Activated CD4-positive, alpha-beta T cell treated with anti-CD3 and anti-CD28 coated beads, Interleukin-2, amount 50 U/mL, for 1 hour (primary cell): ENCODE measurements at places on chromosomes 2 and 18.

GRCh38 chr2:113084249-113085000, 16.7 kb downstream of the IL1F10 start:
- DNase-seq = no peak

- no peak for DNase-seq
These were observed 18.1 kb downstream of the SMAD2 start for GRCh38 chr18:47912343-47912742.

DNA sequence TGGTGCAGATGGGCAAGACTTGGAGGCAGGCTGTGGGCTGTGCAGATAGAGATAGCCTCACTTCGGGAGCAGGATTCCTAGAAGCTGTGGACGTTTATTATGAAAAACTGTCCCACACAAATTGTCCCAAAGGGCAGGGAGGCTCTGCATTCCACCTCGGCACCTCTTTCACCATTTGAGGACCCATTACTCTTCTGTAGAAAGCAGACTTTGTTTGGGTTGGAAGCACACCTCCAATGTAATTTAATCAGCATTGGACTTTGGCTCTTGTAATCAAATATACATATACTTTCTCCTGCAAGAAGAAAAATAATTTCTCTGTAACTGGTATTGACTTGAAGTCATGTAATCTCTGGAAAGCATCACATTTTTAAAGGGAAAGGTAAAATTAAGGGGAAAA, 8.5 kb downstream of the ONECUT2 start:
- DNase-seq = no peak

DNA sequence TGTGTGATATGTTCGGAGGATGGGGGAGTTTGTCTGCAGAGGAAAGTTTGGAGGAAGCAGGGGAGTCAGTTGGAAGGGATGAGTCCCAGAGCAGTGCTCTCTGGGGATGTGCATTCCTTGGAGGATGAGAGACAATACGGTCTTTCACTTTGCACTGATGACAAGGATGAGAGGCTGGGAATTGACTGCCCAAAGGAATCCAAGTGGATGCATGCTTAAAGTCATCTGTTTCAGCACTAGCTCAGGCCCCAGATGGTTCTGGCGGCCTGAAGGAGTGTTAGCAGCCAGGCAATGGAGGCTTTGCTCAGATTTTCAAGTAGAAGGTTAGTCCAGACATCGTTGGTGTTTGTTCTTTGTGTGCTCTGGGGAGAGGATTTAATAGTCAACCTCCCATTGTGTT, 100.2 kb downstream of the CRIM1 start:
- DNase-seq = no peak

DNA sequence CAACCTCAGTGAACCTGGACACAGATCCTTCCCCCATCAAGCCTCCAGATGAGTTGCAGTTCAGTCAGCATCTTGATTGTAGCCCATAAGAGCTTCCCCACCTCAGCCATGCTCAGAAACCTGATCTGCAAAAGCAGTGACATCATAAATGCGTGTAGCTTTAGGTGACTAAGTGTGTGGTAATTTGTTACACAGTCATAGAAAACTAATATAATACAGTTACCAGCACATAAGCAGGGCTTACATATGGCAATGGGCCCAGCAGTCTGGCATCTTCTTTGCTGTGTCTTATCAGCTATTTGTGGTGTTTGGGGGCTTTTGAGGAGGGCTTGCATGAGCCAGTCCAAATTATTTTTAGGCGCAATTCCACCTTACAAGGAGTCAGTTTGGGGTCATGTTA, 807.0 kb downstream of the SLC4A3 start:
- DNase-seq = no peak

DNA sequence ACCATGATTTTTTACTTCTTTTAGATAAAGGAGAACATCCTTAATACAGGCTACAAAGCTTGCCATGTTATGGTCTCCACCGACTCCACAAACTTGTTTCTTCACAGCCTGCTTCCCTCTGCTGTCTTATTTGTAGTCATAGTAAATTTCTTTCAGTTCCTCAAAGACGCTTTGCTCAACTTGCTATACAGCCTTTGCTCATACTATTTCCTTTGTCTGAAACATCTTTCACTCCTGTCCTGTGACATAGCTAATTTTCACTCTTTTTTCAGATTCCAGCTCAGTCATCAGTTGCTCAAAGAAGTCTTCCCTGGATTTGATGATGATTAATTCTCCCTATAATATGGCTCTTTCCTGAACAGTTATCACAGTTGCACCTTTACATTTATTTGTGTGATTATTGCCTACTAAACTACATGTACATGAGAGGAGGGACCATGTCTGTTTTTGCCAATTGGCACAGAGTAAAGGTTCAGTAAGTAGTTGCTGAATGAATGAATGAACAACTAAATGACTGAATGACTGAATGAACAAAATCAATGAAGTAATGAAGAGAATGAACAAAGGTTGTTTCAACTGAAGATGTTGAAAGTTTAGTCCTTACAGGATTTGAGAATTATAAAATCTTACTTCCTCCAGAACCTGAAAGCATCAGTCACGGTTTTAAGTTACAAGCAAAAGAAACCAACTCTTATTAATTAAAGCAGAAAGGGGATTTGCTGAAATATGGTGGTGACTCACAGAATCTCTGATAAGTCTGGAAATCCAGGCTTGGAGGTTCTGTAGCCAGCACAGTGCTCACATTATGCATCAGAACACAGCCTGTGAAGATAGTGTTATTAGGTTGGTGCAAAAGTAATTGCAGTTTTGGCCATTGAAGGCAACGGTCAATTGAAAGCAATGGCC, 186.4 kb upstream of the FAM98A start:
- DNase-seq = no peak

DNA sequence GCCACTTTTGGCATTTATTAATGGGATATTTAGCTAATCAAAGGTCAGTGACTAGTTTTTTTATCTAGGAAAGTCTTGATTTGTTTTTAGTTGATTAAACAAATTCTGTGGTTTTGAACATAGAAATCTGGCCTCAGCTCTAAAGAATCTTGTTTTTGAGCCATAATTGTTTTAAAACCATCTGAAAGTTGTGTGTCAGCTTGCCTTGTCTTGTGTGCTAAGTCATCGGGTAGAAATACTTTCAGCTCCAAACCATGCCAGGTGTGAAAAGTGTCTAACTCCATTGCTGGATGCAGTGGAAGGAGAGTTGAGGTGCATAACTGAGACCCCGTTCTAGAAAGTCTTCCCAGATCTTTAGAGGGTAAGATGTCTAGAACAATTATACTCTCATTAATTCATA, 22.7 kb downstream of the FARP2 start:
- DNase-seq = no peak

GRCh38 chr18:25568986-25569385, 217.0 kb upstream of the ZNF521 start:
- DNase-seq = no peak

DNA sequence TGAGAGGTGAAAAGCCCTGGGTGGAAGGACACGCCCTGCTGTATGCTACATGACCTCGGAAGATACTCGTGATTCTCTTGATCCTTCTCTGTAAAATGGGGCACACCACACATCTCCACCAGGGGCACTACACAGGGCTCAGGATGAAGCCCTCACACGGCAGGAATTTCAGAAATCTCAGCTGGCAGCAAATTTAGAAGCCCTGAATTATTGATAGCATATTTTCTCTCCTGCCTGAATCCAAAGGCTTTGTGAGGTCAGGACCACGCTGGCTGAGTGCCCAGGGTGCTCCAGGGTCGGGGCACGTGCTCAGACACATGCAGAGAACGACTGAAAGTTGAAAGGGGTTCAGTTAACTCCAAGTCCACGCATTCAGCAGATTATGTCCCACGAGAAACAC, 42.1 kb upstream of the GALR1 start:
- DNase-seq = peak; percentile 55

GRCh38 chr2:108345951-108346350, 31.8 kb upstream of the SULT1C4 start:
- DNase-seq = no peak

DNA sequence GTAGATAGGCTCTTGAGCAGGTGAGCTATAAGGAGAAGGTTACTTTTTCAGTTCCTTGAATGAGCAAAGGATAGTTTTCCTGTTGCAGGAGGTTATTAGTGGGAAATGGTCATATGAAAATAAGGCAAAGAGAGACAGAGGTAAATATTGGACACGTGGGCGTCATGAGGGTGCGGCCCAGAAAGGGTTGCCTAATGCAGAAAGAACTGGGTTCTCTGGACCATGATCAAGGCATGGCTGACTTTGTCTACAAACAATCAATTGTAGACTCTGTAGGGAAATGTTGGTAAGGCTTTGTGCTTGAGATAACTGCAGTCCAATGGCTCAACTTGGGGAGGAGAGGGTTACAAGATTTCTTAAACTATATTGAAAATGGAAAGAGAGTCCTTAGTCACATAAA, 585.8 kb downstream of the BCL11A start:
- no peak for DNase-seq

- no peak for DNase-seq
These were observed 94.7 kb upstream of the TAF1B start for GRCh38 chr2:9748577-9748976.

GRCh38 chr2:138000009-138000408, 35.7 kb downstream of the HNMT start:
- no peak for DNase-seq

DNA sequence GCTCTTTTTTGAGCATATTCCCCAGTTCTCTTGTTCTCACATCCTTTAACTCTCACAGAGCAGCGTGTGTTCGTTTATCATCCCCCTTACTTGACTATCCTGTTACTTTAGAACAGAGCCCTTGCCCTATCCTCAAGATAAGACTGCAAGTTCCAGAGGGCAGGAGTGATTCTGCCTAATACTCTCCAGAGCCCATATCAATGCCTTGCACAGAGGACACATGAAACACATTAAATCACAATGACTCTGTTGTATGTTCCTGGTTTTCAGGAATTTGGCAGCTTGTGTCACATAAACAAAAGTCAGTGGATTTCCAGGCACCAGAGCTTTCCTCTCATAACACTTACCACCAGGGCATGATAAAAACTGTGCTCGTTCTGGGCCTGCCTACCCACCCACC, 156.7 kb downstream of the RNF144A start:
- DNase-seq = no peak

DNA sequence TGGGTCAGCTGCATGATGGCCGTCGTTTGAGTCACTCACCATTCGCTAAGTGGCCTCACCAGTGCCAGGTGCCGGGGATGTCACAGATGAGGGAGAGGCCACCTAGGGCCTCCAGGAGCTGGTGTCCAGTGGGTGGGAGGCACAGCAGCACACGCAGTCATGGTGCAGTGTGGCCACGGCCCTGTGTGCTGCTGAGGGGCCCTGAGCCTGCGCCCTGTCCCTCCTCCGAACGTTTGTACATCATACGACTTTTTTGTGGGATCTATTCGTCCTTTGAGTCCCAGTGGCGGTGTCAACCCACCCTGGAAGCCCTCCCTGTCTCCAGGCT, 30.1 kb upstream of the ODC1 start:
- DNase-seq = no peak

GRCh38 chr18:46456691-46457090, 200.3 kb downstream of the LOXHD1 start:
- no peak for DNase-seq

GRCh38 chr2:64383016-64383591, 70.9 kb upstream of the LGALSL start:
- DNase-seq = no peak

GRCh38 chr2:201223089-201224073, 37.0 kb upstream of the CASP8 start:
- DNase-seq = no peak

DNA sequence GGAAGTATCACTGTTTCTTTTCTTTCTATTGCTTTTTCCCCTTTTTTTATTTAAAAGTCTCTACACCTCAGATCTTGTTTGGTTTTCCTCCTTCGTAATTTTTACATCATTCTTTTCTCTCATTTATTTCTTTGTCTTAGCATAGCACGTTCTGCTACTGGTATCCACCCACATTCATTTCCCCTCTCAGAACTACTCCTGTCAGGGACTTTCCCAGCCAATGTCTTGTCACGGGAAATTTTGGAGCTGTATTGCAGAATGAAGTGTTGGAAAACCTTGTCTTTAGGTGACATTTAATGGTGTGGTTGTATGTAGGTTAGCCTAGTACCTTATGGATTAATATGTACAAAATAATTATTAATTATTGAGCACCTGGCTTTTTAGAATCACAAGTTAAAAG, 34.0 kb downstream of the TTLL4 start:
- DNase-seq = no peak

- DNase-seq = no peak
These were observed 57.1 kb downstream of the PXDN start for GRCh38 chr2:1687254-1687653.

- DNase-seq = peak; percentile 63
These were observed 248.5 kb downstream of the CDH20 start for GRCh38 chr18:61581578-61582201.

GRCh38 chr18:13221869-13222855, 3.6 kb downstream of the LDLRAD4 start:
- no peak for DNase-seq

- DNase-seq = no peak
These were observed 1579.5 kb downstream of the LRP1B start for GRCh38 chr2:140551287-140551686.

GRCh38 chr2:45769854-45770576, 118.5 kb downstream of the PRKCE start:
- DNase-seq = no peak

DNA sequence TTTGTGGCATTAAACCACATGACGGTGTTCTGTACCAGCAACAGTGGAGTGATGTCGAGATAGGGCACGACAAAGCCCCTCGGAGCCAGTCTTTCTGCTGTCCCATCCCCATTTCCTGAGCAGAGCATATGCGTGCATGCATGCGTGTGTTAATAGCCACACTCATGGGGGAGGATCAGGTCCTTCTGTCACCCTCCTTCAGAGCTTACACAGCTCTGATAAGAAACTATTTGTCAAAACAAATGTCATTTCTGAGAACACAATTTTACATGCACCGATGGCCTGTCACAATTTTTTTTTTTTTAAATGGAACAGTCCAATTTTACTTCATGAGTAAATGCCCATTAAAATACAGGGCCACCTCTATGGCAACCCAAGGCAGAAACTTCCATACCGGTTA, 95.9 kb upstream of the ZBTB14 start:
- DNase-seq = no peak

DNA sequence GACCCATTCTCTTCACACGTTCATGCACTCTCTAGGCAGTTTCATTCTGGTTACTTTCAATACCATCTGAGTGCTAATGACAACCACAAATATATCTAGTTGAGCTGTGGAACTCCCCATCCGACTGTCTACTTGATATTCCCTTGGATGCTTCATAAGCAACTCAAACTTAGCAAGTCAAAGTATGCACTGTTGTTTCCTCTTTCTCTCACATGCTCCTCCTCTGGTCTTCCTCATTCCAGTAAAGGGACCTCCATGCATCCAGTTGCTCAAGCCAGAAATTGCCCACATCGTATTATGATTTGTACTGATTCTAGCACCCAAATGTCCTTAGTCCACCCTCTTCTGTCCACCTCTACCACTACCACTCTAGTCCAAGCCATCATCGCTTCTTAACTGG, 22.3 kb downstream of the SEMA4F start:
- no peak for DNase-seq

- DNase-seq = no peak
These were observed 325.3 kb upstream of the MEX3C start for GRCh38 chr18:51522821-51523220.

- no peak for DNase-seq
These were observed 137.2 kb upstream of the CXCR4 start for GRCh38 chr2:136255127-136255526.

- DNase-seq = no peak
These were observed 4.1 kb upstream of the AQP4 start for GRCh38 chr18:26869640-26870039.
